LoVo (cell line): ENCODE measurements at places on chromosomes 7 and 10.

DNA sequence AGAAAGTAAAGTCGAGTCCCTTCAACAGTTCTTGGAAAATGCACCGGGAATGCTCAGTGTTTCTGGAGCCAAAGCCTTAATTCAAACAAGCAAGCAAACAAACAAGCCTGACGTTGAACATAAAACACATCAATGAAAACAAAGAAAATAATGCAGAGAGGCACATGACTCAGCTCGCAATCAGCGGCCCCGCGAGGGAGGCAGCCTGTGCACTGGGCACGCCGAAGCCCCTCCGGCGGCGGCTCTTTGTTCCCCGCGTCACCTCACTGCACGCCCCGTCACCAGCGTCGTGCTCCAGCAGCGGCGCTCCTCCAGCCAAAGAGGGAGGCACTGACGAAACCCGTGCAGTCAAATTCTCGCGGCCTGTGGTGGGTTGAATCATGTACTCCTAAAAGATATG lies 151.5 kb downstream of the DNAJB6 start:
- no peak for DNase-seq

DNA sequence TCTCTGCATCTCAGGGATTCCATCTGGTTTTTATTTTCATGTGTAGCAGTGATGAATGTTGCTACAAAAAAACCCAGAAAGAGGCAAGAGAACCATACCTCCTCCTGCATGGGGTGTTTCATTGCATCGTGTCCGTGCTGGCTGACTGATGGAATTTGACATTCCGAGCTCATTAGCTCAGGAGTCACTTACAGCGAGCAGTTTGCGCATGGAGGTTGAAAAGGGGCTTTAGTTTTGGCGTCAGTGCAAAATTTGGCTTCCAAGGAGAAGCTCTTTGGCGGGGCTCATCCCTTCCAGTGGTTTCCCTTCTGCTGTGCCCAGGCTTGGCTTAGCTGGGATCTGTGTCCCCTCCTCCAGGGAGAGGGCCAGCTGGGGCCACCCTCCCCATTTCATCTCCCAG lies 25.8 kb downstream of the EMX2 start:
- no peak for DNase-seq

GRCh38 chr7:154171422-154171821 lies 119.2 kb downstream of the DPP6 start:
- DNase-seq, result no peak

DNA sequence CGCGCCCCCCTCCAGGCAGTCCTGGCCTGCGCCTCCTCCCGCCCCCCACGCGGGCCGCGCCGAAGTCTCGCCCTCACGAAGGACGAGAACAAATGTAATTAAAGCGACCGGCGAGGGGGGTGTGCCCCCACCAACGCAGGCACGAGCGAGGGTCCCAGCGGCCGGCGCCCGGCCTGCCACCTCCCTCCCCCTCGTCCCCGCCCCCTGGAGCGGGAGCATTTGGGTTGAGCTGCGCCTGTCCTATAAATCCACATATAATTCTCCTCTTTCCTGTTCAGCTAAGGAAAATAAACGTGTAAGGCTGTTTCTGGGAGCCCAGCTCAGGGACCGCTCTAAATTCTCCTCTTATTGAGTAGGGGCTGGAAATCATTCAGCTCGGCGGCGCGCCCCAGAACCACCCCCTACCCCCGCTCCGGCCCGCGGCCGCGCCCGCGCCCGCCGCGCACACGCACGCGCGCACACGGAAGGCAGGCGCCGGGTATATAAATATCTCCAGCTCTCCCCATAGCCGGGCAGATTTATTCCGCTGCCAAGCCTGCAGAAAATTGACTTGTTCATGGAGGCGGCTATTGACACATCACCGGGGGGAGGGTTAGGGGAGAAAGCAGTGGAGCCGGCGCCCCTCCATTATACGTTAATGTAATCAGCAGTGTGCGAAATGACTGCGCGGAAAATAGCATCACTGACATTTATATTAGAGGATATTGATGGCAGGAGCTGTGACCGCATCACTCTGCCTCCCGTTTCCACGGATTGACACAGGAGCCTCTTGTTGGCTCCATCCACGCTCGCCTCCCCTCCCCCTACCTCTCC lies 61.6 kb upstream of the BTRC start:
- peak; percentile 25 for DNase-seq

DNA sequence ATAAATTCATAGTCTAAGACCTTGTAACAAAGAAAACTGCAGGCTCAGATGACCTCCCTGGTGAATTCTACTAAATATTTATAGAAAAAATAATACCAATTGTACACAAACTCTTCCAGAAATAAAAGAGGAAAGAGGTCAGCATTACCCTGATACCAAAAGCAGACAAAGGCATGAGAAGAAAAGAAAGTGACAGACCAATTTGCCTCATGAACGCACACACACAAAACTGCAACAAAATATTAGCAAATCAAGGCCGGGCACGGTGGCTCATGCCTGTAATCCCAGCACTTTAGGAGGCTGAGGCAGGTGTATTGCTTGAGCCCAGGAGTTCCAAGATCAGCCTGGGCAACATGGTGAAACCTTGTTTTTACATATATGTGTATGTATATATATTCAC lies 12.7 kb upstream of the COMMD3 start:
- no peak for DNase-seq

DNA sequence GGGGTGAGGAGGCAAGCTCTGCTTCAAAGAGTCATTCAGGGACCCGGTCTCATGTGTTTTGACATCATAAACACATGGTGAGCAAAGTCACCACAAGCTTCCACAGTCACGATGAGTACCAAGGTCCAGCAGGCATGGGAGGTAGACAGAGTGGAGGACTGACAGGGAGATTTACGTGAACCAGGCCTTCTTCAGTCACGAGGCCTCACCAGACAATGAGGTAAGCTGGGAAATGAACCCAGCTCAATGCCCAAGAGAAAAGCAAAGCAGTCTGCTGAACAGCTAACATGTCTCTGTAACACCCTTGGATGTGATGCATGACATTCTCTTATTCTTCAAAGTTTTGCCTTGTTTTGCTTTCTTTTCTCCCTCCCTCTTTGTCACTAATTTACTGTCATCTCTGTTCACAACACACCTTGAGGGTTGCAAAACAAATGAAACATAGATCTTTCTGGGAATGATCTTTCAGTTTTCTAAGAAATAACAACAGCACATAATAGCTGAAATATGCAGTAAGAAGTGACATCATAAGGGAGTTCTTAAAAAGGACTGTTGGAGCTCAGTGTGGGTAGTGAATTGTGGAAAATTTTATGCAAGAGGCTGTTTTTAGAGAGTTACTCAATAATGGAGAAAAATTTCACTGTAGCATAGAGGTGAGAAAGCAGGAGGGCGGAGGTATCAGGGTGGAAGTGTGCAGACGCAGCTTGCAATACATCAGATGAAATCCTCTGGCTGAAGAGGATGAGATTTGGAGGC lies 9.0 kb downstream of the PPP1R17 start:
- DNase-seq, result no peak

DNA sequence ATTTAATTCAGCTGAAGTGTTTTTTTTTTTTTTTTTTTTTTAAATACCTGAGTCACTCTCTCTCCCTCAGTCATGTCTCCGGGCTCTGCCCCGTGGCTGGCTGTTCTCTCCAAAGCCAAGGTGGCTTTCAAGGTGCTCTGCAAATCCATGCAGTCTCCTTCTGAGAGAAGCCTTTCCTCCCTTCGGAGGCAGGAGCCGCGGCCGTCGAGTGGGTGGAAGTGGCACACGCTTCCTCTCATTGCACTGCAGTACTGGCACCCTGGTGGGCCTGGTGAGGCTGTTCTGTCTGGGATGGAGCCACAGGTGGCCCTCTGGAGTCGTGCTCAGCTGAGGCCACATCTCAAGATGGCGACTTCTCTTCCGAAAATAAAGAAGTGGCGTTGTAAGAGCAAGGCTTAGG lies 221.8 kb downstream of the GLRX3 start:
- no peak for DNase-seq

DNA sequence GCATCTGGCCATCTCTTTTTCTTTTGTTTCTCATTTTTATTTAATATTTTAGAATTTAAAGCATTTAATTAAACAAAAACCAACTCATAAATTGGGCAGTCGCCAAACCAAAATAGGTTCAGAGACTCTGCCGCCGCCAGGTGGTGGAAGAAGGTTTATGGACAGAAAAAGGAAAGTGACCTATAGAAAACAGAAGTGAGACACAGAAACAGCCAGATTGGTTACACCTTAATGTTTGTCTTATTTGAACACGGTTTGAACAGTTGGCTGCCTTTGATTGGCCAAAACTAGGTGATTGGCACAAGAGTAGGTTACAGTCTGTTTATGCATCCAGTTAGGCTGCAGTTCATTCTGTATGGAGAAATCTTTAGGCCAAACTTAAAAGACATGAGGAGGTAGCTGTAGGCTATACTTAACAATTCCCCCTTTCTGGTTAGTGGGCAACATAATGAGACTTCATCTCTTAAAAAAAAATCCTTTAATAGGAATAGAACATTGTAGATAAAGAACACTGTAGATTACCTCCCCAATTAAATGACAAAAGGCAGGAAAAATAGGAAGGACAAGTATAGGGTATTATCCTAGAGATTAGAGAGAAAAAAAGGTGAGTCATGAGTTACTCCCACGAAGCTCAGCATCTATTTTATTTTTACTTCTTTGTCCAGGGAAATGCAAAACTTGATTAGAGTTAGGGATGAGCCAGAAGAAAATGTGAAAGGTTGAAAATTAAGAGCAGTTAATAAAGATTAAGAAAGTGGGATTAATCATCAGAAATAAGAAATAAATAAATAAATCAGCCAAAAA lies 23.9 kb upstream of the CYCS start:
- no peak for DNase-seq

GRCh38 chr7:107284911-107285479 lies 116.2 kb downstream of the HBP1 start:
- DNase-seq, result no peak

GRCh38 chr7:50160206-50160605 lies 67.2 kb upstream of the ZPBP start:
- DNase-seq, result no peak

DNA sequence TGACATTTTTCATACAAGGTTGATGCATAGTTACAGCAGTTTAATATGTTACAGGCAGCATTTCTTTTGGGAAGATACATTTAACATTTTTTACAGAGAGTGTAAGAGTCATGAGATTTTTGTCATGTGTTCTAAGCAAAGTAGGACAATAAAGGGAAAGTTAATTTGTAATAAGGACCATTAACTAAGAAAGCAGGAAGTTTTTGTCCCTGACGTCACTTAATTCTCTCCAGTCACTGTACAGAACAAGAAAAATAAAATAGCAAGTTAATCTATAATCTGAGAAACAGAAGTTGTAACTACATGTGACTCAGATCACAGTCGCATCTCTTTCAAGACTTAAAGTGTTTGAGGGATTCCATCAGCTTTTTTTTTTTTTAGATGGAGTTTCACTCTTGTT lies 49.5 kb upstream of the CAPZA2 start:
- peak; percentile 61 for DNase-seq

- no peak for DNase-seq
Measured at GRCh38 chr10:102268375-102268888, 23.1 kb downstream of the GBF1 start.

DNA sequence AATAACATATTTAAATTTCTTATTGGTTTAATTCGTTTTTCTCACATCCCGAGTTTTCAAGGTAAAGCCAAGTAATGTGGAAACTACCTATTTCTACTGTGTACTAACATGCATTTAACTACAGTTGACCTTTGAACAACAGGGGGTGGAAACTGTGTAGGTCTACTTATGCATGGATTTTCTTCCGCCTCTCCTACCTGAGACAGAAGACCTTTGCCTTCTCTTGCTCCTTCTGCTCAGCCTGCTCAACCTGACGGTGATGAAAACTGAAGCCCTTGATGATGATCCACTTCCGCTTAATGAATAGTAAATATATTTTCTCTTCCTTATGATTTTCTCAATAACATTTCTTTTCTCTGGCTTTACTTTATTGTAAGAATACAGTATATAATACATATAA lies 18.5 kb downstream of the MEOX2 start:
- peak; percentile 49 for DNase-seq

DNA sequence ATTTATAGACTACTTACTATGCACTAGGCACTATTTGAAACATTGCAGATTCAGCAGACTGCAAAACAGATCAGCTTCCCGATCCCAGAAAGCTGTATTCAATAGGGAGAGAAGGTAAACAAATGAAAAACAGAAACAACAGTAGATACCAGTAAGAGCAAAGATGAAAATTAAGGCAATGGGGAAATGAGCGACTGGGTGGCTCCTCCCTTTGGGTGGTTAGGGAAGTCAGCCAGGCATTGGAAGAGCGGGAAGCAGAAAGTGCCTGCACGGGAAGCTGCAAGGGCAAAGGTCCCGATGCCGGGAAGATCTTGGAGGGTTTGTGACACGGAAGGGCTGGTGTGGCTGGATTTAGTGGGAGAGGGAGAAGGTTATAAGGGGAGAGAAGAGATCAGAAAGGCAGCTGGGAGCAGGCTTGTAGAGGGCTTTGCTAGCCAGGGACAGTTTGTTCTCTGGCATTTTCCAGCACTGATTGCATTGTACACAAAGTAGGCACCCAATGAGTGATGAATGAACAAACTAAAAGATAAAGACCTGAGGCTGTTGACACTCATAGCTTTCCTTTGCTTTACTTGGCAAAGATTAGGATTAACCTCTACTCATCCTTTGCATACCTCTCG lies 67.8 kb downstream of the NAMPT start:
- DNase-seq, result peak; percentile 78

DNA sequence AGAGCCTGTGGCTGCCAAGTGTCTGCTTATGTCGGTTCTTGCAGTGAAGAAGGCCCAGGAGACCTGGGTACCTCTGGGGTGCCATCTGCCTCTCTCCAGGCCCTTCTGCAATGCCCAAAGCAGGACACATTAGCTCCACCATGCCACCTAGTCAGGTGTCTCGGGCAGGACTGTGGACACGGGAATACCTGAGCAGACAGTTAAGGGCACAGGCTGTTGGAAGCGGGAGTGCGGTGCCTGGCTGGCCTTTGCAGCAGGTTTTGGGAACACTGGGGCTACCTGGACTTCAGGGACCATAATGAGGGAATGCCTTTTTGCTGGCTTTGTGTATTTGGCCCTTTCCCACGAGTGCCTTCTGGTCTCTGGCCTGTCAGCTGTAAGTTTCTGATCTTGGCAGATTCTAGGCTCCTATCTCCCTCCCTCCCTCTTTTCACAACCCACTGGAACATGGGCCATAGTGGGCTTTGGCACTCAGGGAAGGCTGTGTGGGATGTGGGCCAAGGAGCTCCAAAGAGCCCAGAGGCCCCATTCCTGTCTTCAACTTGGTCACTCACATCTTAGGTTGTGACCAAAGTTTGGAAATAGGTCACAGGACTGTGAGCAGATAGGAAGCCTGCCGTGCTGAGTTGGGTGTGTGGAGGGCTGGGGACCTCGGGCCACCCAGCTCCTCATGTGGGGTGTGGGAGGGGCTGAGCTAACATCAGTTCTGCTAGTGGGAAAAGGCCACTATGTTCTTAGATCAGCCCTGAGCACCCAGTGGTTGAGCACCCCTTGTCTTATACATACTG lies 41.5 kb upstream of the CXCL12 start:
- DNase-seq, result no peak
